ENCODE measurements at places on chromosomes 5 and 9.

DNA sequence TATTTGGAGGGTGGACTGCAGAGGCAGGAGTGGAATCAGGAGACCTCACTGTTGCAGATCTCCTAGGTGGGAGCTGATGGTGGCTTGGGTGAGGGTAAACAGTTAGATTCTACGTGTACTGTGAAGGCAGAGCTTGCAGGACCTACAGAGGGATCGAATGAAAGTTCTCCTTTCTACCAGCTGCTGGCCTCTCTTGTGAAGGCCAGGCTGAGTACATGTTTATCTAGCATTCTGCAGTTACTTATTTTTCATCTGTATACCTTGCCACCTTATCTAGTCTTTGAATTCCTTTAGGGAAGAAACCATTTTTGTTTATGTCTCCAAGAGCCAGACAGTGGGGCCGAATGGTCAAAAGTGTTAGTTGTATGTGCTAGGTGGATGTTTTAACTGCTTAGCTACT is 57.6 kb downstream of the PTTG1 start:
- no peak for DNase-seq

DNA sequence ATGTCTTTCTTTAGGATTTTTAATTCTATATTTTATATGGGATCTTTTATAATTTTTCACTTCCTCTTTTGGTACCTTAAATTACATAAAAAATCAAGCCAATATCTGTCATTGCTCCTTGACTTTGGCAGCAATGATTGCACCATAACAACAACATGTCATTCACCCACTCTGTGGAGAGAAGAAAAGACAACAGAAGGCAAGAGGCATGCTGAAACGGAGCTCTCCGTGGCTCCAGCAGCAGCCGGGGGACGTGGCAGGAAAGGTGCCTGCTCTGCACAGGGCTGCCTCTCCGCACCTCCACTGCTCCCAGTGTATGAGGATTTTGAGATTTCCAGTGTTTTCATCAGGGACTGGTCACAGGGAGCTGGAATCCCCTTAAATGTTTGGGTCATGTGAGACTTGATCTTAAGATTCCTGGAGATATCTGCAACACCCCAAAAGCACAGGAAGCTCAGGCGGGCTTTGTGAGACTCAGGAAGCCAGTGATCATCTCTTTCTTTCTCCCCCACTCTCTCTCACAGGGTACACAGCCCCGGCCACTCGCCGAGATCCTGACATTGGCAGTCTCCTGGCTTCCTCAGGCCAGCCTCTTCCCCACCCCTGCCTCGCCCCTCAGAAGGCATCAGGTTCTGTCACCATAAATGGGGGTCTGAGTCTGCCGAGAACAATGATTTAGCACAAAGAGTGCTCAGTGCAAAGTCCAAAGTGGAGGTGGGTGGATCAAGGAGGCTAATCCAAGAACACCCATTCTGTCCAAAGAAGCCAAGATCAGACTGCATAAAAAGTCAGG is 74.6 kb downstream of the ACTL7B start:
- no peak for DNase-seq

- DNase-seq, result no peak
Observed at GRCh38 chr5:109961751-109962150, 272.0 kb downstream of the MAN2A1 start.

- DNase-seq, result no peak
Observed at GRCh38 chr9:37784291-37784615, 611 bp downstream of the EXOSC3 start.

DNA sequence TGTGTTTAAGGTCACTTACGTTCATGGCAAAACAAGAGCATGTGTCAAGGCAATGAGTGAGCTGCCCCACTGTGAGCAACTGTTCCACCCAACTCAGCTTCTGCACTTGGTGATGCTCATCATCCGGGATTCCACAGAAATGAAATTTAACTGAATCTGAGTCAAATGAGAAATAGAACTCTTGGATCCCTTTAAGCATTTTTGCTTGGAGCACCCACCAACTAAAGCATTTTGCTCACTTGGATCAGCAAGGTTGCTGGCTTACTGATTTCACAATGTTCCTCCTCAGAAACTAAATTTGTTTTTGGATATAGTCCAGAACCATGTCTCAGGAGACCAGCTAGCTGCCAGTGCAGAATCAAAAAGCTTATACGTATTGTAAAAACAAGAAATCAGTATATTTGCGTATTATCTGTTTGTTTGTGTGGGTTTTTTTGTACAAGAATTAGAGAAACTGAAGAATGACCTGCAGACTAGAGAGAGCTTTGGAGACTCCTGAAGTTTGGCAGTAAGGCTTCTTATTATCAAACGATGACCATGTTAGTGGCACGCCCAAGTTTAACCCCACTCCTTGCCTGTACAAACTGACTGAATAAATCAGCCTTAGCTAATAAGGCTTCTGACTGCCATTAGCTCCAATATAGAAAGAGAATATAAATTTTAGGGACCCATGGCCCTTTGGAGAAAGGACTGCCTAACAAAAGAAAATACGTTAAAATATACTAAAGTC is 153.8 kb upstream of the FST start:
- DNase-seq, result no peak

All from activated CD8-positive, alpha-beta memory T cell treated with anti-CD3 and anti-CD28 coated beads, Interleukin-2, amount 10 ng/mL, durations not matched to agents 7 days and 5 days (primary cell).